ENCODE measurements at places on chromosomes 16 and 17.

DNA sequence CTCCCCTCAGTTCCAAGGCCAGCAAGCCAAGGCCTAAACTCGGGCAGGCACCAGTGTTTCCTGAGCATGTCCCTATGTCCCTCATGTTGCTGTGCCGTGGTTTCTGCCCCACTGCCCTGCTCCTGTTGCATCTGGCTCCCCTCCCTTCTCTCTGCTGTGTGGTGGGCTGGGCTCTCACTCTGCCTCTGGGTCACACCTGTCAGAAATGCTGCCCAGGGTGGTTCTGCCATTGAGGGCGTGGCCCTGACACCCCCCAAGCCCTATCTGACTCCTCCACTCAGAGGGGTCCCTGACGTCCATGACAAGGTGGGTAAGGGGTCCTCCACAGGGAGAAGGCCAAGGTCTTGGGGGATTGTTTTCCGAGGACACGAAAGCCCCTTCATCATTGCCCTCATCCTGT is 9.2 kb upstream of the ITGA3 start:
- no peak for DNase-seq

DNA sequence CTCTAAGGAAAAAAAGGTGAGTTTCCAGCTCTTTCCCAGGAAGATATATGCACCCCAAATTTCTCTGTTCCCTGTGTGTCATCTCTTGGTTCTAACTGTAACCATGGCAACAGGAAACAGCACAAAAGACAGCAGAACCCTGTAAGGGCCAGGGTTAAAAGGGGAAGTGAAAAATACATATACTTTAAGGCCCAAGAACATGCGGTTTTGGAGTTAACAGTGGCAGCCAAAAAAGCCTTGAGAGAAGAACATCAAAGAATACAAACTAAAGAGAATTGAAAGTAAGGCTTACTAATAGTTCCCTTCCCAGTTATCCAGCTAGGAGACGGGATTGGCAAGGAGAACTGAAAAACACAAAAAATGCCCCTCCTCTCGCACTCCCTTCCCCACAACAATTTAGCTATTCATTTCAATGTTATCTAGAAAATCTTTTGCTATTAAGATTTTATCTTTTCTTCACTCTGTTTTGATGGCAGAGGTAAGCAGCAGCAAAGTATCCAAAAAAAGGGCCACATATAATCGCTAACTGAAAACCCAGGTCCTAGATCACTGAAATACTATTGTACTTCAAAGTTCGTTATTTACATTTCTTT is 1.5 kb downstream of the SPOP start:
- DNase-seq = peak; percentile 18

- DNase-seq = no peak
Observed at GRCh38 chr17:32609085-32609484, 122.3 kb downstream of the CDK5R1 start.

- no peak for DNase-seq
Observed at GRCh38 chr16:12781777-12782176, 21.9 kb downstream of the CPPED1 start.

- no peak for DNase-seq
Observed at GRCh38 chr17:4463818-4464476, 30.2 kb downstream of the SPNS3 start.

DNA sequence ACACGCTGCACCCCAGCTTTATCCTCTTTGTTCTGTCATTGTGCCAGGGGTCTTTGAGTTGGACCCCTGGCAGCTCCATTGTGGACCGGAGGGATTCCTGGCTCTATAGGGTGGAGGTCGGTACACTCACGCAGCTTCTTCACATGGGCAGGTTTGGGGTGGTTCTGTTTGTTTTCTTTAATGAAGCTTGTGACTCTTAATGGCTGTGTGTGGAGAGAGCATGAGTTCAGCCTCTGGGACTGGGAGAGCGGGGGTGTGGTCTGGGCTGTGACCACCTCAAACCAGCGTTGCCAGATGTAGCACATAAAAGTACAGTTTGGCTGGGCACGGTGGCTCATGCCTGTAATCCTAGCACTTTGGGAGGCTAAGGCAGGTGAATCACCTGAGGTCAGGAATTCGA is 21.2 kb upstream of the NAGLU start:
- no peak for DNase-seq

DNA sequence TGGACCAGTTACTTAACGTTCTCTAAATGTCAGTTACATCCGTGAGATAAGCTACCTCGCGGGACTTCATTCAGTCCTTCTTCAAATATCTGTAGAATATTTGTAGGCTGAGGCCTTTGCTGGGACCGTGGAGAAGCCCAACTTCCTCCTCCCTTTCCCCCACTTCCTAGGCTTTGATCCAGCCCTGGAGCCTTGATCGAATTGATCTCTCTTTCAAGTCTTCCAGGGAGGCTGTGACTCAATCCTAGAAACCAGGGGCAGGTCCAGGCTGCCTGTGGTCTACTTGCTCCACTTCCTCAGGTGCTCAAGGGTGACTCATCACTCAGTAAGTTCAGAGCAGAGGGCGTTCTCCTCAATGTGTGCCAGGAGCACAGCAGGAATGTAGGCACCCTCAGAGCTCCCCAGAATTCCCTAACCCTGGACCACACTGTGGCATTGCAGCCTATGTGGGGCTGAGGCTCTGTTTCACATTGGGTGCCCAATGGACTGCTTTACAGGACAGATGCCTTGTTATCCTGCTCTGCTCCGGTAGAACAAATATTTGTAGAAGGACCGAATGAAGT is 11.2 kb upstream of the CEP20 start:
- peak; percentile 15 for DNase-seq

- DNase-seq = no peak
Observed at GRCh38 chr17:40996829-40997228, 2.9 kb upstream of the KRTAP3-3 start.

DNA sequence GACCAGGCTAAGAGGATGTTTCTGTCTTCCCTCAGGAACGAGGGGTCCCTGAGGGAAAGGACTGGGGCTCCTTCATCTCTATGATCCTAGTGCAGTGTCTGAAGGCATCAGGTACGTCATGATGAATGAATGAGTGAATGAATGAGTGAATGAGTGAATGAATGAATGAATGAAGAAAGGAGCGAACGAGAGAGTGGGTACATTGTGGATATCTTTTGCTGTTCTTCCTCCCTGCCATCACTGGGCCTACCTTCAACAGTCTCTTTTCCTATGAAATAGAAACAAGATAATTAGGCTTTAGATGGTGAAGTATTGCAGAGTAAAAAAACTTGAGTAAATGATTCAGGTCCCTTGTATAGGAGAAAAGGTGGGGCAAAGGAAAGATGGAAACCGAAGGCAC is 111.3 kb upstream of the CRHR1 start:
- no peak for DNase-seq

GRCh38 chr17:2266045-2266864 is 37.3 kb downstream of the SMG6 start:
- no peak for DNase-seq

GRCh38 chr16:14001521-14001920 is 69.6 kb upstream of the MRTFB start:
- no peak for DNase-seq

GRCh38 chr17:31524926-31525800 is 133.7 kb downstream of the RAB11FIP4 start:
- DNase-seq = no peak

- no peak for DNase-seq
Observed at GRCh38 chr17:68603656-68604055, 2.5 kb upstream of the FAM20A start.

DNA sequence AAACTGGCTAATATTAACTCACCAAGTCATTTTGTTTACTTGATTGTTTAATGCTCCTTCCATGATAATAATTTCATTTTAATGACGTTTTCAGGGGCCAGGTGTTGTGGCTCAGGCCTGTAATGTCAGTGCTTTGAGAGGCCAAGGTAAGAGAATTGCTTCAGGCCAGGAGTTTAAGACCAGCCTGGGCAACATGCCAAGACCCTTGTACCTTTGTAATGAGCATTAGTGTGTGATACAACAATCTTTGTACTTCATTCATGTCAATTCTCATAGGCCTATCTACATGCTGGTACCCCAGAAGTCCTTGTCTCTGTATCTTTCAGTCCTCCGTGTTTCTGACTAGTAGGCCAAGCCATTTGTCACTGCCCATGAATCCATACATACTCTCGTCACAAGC is 296.9 kb downstream of the ZFHX3 start:
- peak; percentile 56 for DNase-seq

Data from large intestine (tissue), 12 donors.